Mucosa of descending colon (tissue), 3 donors: ENCODE measurements at places on chromosomes 16 and 17.

- no peak for DNase-seq
These were observed 19.5 kb downstream of the COTL1 start for GRCh38 chr16:84598360-84598759.

- peak; percentile 88 for DNase-seq
These were observed 5.2 kb downstream of the SECTM1 start for GRCh38 chr17:82328141-82328993.

- DNase-seq, result no peak
These were observed 78.4 kb downstream of the ANKFN1 start for GRCh38 chr17:56231693-56232092.

- no peak for DNase-seq
These were observed 152.4 kb downstream of the IRX5 start for GRCh38 chr16:55083052-55083451.

DNA sequence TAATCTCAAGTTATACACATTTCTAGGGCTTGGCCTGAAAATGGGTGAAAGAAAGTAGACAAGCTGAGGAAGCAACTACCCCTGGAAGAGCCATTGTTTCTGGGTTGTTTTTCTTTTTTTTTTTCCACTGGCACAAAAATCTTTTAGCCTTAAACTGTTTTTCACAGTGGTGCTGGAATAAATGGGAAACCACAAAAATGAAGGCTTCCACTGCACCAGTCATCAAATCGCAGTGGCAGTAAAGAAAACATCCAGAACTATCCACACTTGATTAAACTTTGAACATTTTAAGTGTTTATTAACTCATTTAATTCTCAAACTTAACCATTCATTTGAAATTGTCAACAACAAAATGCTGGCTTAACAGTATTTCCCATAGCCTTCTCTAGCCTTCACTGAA lies 14.3 kb downstream of the CMTM4 start:
- DNase-seq, result no peak

DNA sequence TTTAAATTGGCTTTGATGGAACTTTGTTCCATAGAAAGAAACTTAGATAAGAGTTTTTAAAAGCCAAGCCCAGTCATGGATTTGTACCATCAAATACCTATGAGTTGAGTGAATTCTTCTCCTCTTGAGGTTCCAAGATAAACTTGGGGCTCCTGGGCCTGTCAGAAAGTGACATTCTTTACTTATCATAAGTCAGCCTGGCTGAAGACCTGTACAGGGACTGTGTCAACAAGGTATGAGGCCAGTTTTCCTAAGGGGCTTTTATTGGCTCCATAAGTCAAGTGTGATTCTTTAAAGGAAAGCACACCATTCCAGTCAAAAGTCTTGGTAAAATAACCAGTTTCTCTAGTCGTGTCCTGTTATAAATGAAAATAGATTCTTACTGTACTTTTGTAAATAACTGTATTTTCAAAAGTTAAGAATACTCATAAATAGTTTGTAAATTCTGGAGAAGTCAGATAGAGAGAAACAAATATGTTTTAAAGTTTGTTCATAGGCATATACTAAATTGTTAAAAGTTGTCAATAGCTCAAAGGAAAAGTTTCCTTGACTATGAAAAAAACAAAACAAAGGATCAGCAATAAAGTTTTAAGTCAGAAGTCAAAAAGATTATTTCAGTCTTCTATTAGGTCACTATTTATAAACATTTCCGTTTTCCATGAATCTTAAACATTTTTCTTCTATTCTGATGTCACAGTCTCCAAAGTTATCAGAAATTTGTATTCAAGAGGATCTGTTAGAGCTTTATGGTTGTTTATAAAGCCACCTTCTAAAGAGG lies 22.5 kb upstream of the MYO1D start:
- no peak for DNase-seq

GRCh38 chr17:35920229-35920628 lies 10.3 kb downstream of the RDM1 start:
- no peak for DNase-seq

- DNase-seq, result no peak
These were observed 730.7 kb downstream of the CDH11 start for GRCh38 chr16:64391063-64391600.

DNA sequence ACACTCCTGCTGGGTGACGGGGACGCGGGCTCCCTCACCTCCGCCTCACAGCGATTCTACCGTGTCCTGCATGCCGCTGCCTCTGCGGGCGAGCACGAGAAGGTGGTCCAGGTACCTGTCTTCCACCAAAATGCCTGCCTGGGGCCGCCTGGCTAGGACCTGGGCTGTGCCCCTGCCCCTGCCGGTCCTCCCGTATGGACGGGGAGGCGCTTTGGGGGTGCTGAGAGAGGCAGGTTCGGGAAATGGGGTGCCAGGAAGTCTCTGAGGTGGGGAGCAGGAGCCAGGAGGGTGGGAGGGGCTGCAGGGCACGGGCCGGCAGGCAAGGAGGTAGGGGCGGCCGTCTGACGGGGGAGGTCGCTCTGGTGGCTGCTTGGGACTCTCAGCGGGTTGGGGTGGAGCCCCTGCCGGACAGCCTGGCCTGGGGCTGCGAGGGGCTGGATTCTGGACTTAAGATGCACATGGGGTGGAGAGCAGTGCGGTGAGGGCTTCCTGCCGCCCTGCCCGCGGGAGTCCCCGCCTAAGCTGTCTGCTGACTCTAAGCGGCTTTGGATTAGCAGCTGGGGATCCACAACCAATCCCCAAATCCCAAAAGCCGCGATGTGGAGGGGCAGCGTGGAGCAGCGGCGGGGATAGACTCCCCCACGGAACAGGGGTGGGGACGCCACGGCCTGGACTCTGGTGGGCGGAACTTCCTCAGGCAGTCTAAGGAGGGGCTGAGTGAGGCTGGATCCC lies 5.8 kb downstream of the CHTF18 start:
- no peak for DNase-seq

- DNase-seq, result peak; percentile 5
These were observed 14.5 kb upstream of the PLEKHG4 start for GRCh38 chr16:67264866-67265265.
